GM13976 (cell line): ENCODE measurements at places on chromosomes 4 and X.

- DNase-seq: no peak
These were observed 66.2 kb downstream of the VCX3A start for GRCh38 chrX:6468706-6469105.

DNA sequence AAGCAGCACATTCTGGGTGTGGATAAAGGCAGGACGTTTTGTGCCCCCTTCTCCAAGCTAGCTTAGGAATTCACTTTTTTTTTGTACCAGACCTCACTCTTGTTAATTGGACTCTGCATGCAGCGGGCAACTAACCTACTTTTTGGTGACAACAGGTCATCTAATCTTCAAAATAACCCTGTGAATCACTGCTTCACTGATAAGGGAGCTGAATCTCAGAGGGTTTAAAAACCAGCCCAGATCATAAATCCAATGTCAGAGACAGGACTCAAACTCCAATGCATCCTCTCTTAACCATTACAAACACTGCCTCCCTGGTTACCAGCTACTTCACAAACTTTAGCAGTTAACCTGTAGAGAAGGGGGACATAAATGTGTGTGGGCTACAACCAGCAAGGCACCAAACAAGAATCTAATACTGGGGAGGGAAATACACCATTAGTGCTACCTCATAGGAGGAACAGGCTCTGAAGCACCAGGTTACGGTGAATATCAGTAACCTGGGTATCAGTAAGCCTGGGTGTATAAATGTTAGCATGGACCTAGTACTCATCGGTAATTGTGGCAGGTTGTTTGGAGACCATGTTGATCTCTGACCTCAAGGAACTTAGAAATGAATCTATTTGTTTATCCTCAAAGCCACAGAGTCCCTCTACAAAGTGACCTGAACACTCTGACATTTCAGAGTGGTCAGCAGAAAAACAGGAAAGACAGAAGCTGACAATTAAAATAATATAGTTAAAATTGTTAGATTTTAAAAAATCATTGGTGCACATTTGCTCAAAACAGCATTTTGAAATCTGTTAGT lies 2.6 kb downstream of the TIFA start:
- DNase-seq: no peak

GRCh38 chr4:184318852-184319251 lies 101.2 kb upstream of the ENPP6 start:
- DNase-seq: no peak

DNA sequence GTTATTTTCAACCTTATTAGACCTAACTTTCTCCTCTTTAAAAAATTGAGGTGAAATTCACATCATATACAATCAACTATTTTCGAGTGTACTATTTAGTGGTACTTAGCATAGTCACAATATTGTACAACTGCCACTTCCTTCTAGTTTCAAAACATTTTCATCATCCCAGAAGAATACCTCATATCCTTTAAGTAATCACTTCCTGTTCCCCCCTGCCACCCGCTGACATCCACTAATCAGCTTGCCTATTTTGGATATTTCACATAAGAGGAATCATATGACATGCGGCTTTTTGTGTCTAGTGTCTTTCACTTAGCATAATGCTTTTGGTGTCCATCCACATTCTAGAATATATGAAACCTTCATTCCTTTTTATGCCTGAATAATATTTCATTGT lies 10.0 kb upstream of the PPA2 start:
- no peak for DNase-seq
